Urinary bladder (tissue), 4 donors: ENCODE measurements at places on chromosomes 3 and 15. TPM values are rescaled to one million over a fixed set of nuclear protein-coding genes. Genes with fewer than 3 reads are reported as not detected.

DNA sequence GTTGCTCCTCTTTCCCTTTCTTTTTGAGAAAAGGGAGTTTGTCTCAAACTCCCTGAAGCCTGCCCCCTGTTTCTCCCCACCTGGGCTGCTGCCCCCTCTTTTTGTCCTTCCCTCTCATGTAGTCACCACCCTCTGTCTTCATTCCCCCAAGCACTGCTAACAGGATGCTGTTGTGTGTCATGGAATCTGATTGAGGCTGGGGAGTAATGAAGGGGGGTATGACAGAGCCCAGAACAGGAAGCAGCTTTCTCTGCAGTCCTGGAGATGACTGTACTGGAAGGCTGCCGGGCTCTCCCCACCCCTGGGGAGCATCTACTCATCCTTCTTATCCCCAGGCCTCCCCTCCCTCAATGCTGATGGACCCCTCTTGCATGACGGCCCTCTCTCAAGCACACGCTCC, 181.6 kb downstream of the ABHD5 start:
- DNase-seq: no peak

The BTLA gene
- total RNA-seq: 2.2 TPM

GRCh38 chr3:52036222-52036694, 20.1 kb downstream of the DUSP7 start:
- DNase-seq: no peak

The CATSPER2 gene
- 4.7 TPM for total RNA-seq

DNA sequence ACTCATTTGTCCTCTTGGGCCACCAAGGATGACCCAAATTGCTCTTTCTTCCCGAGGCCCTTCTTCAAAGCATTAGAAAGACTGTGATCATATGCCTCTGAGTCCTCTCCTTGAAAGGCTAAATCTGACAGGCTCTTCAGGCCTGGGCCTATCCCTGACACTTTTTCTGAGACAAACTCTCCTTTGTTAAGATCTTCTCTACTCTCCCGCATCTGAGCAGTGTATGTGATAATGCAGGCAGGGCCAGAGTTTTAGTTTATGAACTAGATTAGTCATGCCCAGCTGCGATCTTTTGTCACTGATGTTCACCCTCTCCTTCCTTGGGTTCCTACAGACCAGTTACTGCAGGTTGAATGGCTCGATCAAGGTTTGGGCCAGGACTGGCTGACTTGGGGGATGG, 39.2 kb downstream of the MASP1 start:
- no peak for DNase-seq

DNA sequence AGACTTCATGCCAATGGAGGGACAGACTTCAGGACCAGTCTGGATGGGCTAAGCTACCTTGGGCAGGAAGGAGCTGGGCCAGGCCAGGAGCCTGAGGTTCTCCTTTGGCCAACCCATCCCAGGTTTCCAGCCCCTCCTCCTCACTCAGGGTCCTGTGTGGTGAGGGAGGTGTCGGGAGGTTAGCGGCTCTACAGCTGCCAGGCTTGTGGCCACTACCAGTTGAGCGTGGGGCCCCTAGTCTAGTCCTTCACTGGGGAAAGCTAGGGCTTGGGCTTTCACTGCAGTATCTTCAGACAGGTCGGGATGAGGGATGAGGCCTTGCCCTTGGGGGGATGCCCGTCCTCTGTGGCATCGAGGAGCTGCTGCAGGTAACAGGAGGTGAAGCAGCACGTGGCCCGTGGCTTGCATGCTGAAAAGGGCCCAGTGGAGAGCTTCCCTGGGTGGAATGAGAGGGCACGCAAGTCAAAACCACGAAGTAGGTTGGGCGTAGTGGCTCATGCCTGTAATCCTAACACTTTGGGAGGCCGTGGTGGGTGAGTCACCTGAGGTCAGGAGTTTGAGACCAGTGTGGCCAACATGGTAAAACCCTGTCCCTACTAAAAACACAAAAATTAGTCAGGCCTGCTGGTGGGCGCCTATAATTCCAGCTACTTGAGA, 8.5 kb upstream of the FANCD2 start:
- no peak for DNase-seq

GRCh38 chr3:52298149-52299098, 10.8 kb downstream of the GLYCTK start:
- DNase-seq: no peak
